ENCODE measurements at places on chromosomes 1 and 21.

DNA sequence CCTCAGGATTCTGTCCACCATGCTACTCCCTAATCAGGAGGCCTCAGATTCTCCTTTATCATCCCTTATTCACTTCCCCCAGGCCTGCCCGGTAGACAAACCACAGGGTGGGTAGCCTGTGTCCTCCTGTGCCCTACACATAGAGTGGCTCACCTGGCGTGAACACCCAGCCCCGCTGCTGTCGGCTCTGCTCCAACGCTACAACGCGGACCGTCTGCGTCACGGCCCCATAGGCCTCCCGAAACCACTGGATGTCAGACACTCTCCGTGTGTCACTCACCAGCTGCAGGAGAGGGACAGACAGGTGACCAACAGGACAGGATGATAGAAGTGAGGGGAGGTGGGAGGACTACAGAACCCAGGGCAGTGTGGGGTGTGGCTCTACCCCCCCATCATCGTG, 10.3 kb downstream of the PMVK start:
- DNase-seq, result no peak

DNA sequence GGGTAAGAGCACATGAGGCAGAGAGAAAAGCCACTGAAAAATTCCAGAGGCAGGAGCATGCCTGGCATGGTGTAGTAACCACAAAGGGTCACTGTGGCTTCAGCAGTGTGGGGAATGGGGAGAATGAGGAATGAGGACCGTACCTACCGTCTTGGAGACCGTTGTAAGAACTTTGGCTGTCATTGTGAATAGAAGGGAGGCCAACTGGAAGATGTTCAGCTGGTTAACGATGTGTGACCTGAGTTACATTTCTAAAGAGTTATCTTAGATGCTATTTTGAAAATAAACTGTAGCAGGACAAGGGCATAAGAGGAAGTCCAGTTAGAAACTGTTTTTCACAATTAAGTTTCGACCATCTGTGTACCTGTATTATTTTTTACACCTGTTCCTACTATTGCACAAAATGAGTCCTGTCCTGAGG, 365.5 kb upstream of the SGIP1 start:
- no peak for DNase-seq

DNA sequence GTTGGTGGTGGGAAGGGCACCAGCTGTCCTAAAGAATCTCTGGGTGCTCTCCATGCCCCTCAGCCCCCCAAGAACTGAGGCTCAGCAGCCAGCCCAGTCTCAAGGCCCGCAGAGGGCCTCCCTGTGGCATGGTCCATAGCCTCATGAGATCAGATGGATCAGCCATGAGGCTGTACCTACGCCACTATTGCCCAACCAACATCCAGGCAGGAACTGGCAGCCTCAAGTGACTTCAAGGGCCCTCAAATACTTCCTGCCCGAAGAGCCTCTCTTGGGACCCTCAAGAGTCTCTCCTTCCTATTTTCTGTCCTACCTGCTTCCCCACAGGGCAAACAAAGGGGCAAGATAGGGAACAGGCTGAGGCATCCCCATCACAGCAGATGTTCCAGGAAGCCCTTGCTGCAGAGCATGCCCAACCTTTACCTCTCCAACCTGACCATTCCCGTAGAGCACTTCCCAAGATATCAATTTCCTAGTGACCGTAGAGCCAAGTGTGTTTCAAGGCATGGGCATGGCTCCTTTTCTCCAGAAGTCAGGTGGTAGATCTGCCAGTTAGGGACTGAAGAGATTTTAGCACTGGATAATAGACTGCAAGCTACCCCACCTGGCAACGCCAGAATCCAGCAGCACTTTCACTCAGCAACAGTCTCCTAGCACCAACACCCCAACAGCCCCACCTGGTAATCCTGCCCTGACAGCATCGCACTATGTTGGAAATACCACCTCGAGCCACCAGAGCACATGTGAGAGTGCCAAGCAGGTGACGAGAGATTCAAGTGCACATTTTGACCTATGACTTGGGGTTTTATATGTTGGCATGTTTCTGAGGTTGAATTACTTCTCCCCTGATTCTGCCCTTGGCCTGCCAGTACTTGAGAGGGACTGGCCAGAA, 13.7 kb upstream of the MFSD2A start:
- DNase-seq, result no peak

GRCh38 chr1:49323925-49324540, 547.3 kb upstream of the BEND5 start:
- DNase-seq, result no peak

- DNase-seq, result no peak
Observed at GRCh38 chr21:36980280-36981048, 14.0 kb upstream of the HLCS start.

GRCh38 chr1:32878183-32878582, 7.5 kb upstream of the FNDC5 start:
- DNase-seq, result no peak

GRCh38 chr1:205578780-205579571, 52.8 kb downstream of the ELK4 start:
- DNase-seq, result no peak

DNA sequence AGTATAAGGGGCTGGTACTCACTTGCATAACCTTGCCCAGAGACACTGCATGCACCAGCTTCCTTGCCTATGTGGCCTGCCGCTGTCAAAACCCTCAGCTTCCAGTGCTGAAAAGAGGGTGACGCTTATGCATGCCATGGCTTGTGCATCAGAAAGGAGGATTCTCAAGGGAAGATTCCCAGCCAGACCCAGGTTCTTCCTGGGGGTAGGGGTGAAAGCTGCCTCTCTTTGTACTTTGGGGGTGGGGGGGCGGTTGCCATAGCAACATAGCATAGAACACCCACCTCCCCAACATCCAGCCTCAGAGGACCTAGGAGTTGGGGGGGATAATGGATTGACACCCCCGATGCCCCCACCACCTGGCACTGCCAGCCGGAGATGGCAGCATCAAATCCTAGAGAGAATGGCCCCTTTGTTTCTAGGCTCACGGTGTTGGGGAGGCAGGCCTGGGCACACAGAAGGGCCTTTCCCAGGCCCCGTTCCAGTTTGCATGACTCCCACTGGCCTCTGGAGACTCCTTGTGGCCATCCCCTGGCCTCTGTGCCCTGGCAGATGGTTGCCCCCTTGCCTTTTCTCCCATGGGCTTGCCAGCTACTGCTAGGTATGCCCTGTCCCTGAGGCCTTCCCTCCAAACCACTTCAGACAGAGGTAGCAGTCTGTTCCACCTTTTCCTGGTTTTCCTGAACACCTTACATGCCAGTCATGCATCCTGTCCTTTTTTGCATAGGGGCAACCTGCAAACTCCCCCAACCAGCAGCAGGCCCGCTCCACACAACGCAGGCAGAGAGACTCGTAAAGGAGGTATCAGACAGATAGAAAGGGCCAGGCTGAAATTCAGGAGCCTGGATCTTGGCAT, 44.6 kb downstream of the RHBG start:
- no peak for DNase-seq

DNA sequence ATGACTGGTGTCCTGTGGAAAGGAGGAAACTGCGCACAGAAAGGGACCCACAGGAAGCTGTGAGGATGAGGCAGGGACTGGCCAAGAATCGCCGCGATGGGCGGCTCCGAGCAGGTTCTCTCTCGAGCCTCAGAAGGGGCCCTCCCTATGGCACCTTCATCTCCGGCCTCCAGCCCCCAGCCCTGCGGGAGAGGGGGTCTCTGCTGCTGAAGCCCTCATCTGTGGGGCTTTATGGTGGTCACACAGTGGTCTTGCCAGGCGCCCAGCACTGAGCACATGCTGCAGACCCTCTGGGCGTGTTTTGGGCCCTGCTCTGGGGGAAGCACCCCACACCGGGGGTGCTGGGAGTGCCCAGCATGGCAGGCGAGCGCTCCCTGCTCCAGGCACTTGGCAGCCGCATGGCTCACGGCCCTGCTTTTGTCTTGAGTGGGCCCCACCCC, 86.6 kb upstream of the ACTRT2 start:
- no peak for DNase-seq

DNA sequence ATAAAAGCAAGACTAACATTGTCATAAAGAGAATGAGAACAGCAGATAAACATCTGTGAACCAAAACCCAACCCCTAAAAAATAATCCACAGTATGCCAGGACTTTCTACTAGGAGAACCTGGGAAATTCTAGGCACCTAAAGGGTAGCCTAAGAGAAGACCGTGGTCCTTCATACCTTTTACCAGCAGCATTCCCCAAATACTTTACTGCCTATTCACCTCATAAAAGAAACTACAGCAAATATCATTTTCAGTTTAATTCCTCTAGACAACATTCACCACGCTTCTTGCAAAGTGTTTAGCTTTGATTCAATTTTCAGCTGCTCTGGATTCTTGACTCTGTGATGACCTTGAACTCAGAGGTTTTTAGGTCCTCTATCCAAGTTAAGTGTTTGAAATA, 1180.7 kb upstream of the B3GALT2 start:
- DNase-seq, result no peak

- no peak for DNase-seq
Observed at GRCh38 chr1:221241157-221241556, 361.9 kb downstream of the HLX start.

- no peak for DNase-seq
Observed at GRCh38 chr1:24540906-24541710, 14.8 kb upstream of the NCMAP start.

- no peak for DNase-seq
Observed at GRCh38 chr1:201282216-201282615, 1.1 kb upstream of the PKP1 start.

DNA sequence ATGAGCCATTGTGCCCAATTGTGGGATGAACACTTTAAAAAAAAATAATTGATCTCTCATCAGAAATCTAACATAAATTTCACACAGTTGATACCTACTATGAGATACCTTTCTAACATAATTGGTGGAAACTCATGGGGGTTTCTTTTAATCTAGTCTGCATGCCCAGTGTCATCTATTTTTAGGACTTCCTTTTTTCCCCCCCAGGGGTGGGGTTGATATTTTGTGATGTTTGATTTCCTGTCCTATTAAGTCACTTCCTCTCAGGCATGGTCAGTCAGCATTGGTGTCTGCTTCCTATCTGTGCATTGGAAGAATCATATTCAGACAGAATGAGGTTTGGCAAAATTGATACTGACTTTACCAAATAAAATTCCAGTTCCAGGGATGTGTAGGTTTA, 21.5 kb downstream of the NFYC start:
- DNase-seq, result no peak

GRCh38 chr1:22754106-22754768, 43.6 kb downstream of the EPHB2 start:
- no peak for DNase-seq

DNA sequence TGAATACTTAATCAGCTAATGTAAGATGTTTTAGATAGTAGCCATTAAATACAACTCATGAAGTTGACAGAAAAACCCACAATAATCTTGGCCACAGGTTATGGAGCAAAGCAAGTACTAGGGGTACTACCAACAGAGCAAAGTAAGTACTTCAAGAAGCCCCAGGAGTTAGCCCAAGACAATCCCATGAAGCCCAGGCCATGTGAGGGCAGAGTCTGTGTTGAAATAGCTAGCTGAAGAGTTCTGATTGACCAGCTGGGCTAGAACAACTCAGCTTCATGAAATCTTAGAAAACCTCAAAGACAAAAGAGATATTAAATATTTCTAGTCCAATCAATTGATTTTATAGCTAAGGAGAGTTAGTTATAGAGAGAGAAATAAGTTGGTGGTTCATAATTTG, 212.9 kb upstream of the HOOK1 start:
- no peak for DNase-seq

DNA sequence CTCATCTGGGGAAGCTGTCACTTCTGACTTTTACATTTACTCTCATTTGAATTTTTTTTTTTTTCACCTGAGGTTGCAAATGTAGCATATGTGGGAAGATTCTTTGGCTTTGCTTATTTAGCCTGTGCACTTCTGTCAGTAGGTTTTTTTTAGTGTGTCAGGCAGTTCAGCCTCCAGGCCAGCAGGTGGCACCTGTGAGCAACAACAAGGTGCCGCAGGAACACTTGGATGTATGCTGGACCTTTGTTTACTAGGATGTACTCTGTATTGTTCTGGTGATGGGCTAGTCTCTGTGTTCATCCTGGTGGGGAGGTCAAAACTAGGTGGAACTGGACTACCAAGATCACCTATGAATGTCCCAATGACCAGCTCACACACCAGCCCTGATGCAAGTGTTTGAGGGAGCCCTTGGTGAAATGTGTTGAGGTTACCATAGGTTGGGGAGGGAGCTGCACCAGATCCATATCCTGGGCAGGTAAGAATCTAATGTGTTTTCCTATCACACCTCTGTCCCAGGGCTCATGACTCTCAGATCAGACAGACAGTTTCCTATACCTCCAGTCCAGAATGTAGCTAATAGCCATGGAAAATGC, 618.2 kb downstream of the BRINP3 start:
- no peak for DNase-seq

- DNase-seq, result no peak
Observed at GRCh38 chr1:172383536-172383935, 36.9 kb upstream of the C1orf105 start.

DNA sequence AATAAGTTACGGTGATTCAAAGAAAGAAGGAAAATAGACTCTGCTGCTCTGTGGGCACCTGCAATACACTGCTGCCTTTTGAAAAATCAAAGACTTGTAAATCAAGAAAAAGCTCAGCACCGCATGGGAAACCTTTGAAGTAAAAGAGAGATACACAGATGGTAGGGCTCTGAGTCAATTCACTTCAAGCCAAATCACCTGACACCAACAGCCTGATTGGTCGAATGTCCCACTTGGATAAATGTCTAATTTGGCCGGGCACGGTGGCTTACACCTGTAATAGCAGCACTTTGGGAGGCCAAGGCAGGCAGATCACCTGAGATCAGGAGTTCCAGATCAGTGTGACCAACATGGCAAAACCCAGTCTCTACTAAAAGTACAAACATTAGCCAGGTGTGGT, 19.2 kb upstream of the RCAN3 start:
- no peak for DNase-seq

- no peak for DNase-seq
Observed at GRCh38 chr1:7620196-7620595, 150.9 kb upstream of the VAMP3 start.

DNA sequence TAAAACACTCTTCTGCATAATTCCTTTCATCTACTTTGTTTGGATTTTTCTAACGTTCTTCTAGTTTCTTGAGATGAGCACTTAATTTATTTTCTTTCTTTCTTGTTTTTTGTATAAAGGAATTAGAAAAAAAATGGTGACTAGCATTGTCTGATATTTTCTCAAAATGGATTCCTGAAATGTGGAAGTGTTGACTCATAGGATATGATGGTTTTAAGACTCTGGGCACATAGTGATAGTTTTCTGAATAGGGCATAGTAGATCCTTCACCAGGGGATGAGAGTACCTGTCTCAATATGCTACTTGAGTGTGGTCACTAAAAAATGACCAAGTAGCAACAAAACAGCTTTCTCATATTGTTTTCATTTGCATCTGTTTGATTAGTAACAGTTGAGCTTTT, 100.9 kb downstream of the PEX14 start:
- DNase-seq, result no peak
